ENCODE measurements at places on chromosomes 6 and 20.
A peak's percentile ranks its signal among the peaks of the same experiment; 100 is the strongest.

DNA sequence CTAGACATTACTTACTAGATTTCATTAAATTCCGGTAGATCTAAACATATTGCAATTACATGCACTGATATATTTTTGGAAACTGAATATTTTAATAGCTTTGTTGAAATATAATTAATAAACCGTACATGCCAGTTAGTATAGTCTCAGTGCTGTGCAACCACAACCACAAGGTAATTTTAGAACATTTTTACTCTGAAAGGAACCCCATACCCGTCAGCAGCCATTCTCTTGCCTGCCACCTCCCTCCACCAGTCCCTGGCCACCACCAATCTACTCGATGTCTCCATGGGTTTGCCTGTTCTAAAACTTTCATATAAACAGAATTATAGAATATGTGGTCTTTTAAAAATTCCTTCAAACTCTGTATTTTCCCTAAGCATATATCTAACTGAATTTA, 293.9 kb downstream of the THBS2 start:
- DNase-seq, result no peak

DNA sequence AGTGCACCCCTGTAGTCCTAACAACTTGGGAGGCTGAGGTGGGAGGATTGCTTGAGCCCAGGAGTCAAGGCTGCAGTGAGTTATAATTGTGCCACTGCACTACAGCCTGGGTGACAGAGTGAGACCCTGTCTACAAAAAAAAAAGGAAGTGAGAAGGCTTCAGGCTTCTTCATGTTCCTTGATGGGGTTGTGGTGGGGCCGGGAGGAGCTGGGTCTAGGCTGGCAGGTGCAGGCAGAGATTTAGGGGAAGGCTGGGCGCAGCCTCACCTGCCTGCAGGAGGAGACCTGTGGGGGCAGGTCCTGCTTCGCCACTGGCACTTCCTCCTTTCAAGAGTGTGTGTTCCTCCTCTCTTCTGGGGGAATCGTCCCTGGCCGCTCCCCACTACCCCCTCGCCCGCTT, 63.9 kb downstream of the CHMP4B start:
- no peak for DNase-seq

DNA sequence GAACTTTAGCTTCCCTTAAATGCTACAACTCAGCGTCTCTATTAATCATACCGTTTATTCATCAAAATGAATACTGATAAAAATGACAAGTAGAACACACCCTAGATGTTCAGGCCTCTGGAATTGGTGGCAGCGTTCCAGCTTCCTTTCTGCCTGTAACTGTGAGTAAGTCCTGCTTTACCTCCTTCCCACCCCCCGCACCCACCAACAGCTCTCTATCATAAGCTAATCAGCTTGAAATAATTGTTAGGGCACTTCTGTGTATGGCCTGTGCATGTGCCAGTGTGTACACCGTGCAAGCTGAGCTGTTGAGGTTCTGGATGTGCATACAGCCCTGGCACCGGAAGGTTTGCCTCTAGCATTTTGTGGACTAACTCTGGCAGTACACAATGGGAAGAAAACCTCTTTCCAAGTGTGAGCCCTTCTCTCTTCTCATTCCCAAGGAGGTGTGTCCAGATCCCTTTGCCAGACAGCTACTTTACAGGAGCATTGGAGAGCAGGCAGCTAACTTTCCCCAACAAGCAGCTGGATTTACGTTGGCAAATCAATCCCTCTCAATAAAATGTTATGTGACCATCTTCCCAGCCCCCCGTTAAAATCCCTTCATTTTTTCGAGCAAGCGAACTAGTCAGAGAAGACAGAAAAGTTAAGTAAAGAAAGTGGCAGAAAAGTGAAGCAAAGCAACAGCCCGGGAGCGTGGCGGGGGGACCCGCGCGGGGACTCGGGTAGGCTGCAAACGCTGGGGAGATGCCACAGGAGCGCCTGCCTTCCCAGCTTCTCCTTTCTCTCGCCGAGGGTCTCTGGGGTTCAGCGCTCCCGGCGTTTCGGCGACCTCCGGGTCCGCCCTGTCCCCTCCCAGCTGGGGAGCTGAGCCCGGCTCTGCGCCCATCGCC, 803 bp upstream of the ADGRG6 start:
- DNase-seq, result no peak

DNA sequence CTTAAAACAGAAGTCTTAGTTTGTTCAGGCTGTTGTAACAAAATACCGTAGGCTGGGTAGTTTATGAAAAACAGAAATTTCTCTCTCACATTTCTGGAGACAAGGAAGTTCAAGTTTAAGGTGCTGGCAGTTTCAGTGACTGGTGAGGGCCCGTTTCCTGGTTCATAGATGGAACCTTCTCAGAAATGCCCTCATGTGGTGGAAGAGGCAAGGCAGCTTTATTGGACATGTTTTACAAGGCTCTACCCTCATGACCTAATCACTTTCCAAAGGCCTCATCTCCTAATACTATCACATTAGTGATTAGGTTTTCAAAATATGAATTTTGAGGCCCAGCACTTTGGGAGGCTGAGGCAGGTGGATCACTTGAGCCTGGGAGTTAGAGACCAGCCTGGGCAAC, 2.4 kb downstream of the HEBP2 start:
- no peak for DNase-seq

DNA sequence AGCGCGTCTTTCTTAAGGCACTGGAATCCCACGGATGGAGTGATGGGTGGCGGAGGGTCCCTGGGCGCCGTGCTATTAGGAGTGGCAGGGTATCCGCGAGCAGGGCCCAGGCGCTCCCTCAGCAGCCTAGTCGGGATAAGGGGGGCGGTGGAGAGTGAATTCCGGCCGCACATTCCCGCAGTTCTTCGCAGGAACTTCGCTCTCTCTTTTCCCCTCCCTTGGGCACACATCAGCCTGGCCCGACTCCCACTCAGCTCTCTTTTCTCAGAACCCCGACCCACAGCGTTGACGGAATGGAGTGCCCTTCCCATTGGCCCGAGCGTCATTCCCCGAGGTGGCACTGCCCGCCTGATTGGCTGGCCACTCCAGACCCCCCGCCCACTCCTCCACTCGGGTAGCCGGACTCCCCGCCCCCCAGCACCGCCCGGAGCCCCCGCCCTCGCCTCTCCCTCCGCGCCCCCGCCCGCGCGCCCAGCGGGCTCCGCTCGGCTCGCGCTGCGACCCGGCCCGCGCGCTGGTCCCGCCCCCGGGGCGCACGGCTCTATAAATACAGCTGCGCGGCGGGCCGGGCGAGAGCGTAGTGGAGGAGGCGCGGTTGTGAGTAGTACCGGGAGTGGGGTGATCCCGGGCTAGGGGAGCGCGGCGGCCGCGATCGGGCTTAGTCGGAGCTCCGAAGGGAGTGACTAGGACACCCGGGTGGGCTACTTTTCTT, at the start of gene ID4:
TSS of gene ID4 (plus strand) at position 572 of the 712 bp plus-strand sequence. CDS start 385 bp downstream, outside the sequence.
- DNase-seq, result no peak

DNA sequence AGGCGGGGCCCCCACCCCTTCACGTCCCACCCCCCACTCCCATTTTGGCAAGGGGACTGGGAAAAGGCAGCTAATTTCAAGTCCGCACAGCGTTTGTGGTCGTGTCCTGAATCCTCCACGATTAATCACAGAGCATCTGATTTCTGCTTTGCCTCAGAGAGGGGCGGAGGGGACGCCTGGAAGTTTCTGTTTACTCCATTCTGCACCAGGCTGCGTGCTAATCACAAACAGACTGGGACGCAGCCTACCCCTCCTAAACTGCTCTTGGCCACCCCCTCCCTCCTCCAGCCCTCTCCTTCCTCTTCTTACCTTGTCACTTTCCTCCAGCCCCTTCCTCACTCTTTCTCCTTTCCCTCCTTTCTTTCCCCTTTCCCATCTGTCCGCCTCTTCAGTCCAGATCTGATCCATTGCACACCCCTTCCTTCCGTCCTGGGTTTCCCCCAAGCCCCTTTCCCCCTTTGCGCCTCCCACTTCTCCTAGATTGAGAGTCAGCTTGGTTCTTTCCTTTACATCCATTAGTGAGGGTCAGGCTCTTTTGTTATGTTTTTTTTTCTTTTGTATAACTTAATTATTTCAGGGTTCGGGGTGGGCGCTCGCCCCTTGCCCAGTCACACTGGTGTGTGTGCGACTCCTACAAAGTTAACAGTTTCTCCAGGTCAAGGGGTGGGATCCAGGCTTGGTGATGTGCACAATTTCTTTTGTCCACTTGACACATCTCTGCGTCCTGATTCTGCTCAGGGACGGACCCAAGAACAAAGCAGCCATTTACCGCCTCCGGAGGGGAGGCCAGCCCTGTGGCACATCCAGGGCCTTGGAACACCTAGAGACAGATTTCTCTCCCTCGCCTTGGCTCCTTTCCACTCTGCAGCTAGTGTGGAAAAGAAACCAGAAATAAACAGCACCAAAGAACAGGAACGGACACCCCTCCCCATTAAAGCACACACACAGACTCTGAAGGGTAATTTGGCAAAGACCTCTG, 520 bp upstream of the RIPOR3 start:
- DNase-seq, result no peak

GRCh38 chr6:106913676-106914280, 60.8 kb downstream of the CD24 start:
- no peak for DNase-seq

DNA sequence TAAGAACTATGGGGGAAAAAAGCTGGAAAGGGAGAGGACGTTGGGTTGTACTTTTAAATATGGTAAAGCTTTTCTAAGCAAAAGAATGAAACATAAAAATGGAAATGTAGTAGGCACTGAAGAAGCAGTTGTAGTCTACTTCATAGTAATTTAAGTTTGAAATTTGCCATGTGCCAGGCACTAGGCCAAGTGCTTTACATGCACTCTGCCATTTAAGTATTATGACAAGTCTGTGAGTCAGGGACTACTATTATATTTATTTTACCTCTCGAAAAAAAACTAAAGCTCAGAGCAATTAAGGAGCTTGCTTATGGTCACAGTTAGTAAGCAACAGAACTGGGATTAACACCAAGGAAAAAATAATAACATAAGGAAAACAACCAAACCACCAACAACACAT, 257.8 kb downstream of the GMDS start:
- DNase-seq, result peak; percentile 36

- no peak for DNase-seq
Measured at GRCh38 chr6:90177544-90178383, 118.9 kb downstream of the BACH2 start.

- no peak for DNase-seq
Measured at GRCh38 chr20:61146023-61146422, 106.0 kb upstream of the CDH4 start.

DNA sequence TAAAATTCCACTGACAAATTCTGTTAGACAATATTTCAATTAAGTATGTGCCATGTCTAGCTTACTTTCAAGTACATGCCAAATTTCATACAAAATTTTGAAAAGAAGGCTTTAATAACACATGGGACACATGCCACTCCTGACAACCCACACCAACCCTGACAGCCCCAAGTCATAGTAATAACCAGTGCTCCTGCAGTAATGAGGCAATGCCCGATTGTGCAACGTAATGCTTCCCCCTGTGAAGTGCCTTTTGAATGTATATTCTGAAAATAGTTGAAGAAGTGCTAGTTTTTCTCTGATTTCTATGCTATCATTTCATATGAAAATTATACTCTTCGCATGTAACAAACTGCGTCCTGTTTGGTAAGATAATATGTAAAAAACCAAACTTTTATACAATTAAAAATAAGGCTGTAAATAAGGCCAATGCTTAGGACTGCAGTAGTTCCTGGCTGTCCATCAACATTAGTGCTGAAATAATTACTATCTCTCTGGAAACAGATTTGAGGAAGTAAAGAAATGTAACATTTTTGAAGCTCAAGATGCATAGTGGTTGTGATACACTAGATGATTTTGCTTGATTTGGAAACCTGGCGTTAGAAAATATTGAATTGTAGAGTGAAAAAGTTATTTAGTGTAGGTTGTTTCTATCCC, 125.8 kb upstream of the BCLAF1 start:
- DNase-seq, result no peak

GRCh38 chr6:17923401-17923863, 64.0 kb downstream of the KIF13A start:
- no peak for DNase-seq

DNA sequence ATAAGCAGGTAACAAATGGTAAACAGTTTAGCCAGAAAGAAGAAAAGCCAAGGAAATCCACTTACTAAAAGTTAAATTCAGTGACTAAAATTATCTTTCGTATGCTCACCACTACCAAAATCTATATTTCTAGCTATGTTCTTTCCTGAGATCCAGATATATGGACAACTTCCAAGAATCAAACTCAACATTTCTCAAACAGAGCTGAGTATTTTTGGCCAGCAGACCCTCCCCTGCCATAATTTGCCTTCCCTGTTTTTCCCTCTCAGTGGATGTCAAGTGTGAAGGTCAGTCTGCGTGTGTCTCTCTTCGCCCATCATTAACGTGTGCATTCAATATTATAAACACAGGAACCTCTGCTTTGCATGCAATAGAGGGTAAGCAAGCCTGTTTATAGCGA, 42.0 kb downstream of the PRKN start:
- DNase-seq, result no peak

GRCh38 chr20:41135888-41136679, 1.3 kb upstream of the PLCG1 start:
- DNase-seq, result no peak

GRCh38 chr6:123841067-123841896, 37.6 kb downstream of the NKAIN2 start:
- no peak for DNase-seq

DNA sequence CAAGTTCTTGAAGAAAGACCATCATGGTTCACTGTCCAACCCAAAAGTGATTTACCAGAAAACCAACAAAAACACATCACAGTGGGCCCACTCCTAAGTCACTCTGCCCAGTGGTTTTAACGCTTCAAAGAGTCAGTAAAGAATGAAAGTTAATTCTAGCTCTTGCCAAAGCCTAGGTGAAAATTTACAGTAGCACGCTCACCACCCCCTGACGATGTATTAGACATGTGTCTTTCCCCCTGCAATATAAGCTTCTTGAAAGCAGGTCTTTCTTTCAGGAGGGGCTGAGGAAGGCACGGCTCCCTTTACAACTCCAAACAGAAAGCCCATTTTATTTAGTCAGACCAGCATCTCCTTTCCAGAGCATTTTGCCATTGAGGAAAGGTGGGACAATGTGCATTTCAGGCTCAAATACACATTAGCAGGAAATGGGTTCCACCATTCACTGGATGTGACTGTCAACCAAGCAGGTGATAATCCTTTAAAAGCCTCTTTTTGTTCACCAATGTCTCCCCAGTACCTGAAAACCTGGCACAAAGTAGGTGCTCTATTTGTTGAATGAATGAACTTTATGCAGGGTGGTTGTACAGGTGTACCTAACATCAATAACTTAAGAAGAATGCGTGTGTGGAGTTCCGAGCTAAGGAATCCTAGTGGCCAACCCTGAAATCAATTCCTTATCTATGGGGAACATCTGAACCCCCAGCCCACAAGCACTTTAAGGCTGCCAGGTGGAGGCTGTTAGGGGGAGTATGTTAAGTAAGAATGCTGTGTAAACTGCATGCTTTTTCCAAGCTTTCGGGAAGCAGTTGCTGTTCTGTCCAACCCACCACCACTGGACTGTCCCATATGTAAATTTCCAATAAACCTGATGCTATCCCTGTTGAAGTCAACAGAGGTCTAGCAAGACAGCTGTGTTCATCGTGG, 11.4 kb downstream of the EZR start:
- DNase-seq, result no peak

GRCh38 chr20:45850926-45851325, 6.3 kb downstream of the ACOT8 start:
- DNase-seq, result no peak
